ENCODE measurements at places on chromosomes 6 and 20.

GRCh38 chr6:138518054-138518453 lies 18.8 kb upstream of the NHSL1 start:
- DNase-seq, result no peak

- DNase-seq, result no peak
These were observed 55.9 kb downstream of the COL11A2 start for GRCh38 chr6:33136310-33136900.

DNA sequence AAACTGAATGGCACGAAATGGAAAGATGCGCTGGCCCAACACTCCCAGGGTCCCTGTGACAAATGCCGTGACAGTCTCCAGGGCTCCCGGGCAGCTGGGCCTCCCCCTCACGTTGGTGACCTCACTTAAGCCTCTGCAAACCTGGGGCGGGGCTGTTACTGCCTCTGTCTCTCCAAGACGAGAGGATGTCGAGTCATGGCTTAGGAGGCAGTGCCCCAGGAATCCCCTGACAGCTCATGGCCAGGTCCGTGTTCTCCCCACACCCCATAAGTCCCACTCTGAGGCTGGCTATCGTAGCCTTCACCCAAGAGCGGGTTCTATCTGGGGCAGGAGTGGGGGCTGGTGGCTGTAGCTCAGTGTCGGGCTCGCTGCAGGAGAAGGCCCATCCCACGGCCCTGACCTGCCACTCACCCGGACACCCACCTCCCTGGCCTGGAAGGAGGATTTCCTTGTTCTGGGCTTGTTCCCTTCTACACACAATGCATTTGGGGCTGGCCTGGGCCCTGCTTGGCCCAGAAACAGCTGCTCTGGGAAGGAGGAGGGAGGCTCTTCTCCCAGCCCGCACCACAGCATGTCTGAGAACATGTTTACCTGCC lies 5.6 kb upstream of the RPS21 start:
- no peak for DNase-seq

GRCh38 chr6:159681191-159681880 lies 11.7 kb downstream of the SOD2 start:
- DNase-seq, result no peak

GRCh38 chr20:58700823-58701222 lies 8.2 kb downstream of the NPEPL1 start:
- no peak for DNase-seq

DNA sequence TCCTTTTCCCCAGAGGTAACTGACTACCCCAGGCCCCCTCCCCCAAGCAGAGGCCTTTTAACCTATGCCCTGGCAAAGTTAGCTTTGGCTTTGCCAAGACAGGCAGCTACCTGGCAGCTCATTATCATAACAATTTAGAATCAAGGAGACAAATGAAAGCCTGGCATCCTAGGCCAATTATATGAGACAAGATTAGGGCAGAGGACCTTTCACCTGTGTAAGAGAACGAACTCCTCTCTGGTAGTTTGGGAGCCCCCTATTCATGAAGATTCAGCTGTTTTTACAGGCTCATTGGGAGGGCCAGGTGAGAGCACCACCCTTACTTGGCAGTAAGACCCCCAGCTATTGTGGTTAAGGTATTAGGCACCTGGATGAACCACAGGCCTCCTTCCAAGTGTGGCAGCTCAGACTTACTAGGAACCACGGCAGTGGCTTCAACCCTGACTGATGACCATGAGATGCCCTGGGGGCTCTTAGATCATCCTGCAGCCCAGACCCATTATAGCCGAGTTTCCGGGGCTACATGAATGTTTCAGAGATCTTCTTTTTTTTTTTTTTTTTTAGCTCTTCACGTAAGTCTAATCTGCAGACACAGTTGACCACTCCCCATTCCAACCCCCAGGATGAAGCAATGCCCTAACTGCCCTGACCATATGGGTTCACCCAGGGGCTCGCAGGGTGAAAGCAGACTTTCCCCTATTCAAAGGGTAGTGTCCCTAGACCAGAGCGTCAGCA lies 56.2 kb downstream of the RAB44 start:
- no peak for DNase-seq

DNA sequence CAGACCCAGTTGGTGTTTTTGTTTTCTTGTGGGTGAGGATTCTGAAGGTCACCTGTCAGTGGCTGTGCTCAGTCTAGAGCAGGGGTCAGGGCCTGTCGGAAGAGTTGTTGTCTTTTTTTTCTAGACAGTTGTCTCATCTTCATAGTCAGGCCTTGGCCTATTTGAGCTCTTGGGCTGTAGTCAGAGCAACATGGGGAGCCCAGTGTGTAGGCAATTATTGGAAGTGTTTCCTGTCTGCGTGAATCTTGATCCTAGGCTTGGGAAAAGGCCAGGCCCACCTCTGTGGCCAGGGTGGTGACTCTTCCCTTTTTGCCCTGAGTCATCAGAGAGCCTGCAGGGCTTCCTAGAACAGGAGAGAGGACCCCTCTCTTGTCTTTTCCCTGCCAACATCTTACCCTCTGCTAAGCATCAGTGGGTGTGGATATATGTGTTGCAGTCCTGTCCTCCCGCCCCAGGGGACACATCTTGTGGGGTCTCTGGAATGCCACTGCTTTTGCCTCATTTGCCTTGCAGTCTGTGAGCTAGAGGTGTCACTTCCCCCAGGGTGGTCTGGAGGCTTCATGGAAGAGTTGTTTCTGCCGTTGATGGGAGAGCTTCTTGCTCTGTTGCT lies 11.4 kb downstream of the TJAP1 start:
- no peak for DNase-seq

DNA sequence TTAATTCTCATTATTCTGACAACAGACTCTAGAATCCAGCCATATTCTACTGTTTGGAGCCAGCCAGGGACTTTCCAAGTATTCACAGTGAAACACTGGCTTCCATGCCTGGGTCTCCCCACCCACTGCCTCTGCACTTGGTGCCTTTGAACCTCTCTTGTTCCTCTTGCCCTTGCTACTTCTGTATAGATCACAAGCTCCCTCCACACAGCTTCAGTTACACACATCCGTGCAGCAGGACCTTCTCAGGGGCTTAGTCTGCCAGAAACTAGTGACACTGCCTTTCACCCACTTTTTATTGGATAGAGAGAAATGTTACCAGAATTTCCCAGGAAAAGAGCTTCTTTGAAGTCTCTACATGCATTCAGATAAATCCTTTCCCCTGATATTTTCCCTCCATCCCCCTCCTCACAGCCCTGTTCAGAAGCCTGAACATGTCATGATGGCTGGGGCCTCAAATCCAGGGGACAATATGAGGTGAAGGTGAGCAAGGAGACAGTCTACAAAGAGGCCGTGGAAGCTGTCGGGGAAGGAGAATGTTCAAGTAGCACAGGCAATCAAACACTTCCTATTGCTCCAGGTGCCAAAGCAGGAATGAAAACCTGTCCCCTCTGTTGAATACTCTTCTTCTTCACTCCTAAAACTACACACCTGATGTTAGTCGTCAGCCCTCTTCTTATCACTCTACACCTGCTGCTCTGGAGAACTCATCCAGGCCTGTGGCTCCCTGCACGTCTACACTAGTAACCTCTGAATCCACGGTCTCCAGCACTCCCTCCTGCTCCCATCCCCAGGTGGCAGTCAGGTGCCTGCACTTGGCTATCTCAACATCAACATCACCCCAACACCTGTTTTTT lies 20.2 kb upstream of the HLA-DOA start:
- DNase-seq, result no peak

DNA sequence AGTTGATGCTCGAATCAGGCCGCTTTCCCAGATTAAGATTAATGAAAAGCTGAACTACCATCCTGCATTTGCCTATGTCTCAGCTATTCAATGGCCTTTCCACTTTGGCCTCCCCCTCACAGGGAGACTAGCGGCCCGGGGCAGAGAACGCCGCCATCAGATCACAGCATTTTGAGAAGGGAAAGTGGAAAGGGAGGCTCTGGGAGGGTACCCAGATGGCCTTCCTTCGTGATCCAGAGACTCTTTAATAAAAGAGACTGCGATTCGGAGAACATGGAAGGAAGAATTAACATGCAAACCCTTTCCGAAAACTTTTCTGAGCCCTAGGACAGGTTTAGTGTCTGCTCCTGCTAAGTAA lies 533 bp downstream of the MRPS18A start:
- DNase-seq, result no peak

- DNase-seq, result no peak
These were observed 192.6 kb upstream of the SLC24A3 start for GRCh38 chr20:19019734-19020364.

DNA sequence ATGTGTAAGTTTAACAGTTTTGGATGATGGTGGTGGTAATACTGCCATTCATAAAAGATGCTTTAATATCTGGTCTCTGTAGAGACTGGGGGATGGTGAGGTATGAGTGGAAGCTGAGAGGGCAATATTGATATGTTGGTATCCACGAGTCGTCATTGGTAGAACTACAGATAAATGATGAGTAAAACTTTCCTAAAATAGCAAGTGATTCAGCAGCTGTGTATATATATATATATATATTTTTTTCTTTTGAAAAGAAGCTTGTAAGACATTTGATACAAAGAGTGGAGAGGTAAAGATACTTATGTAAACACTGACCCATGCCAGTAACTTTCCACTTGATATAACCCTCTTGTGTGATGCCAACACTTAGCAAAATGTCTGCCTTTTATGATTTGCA lies 41.7 kb upstream of the CITED2 start:
- no peak for DNase-seq

DNA sequence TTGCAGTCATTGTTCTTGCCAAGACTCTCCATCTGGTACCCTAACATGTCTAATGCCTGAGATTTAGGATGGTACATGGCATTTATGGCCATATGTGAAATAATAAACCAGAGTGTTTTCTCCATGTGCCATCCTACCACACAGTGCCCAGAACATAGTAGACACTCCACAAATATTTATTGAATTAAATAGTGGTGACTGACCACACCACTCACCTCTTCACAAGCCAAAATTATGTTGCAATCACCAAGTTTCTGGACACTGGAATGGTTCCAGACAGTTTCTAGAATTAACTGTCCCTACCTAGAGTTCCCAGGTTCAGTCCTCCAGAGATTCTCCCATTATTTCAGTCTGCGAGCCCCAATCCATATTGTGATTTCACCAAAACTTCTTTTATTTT lies 427.3 kb downstream of the KIF16B start:
- no peak for DNase-seq

DNA sequence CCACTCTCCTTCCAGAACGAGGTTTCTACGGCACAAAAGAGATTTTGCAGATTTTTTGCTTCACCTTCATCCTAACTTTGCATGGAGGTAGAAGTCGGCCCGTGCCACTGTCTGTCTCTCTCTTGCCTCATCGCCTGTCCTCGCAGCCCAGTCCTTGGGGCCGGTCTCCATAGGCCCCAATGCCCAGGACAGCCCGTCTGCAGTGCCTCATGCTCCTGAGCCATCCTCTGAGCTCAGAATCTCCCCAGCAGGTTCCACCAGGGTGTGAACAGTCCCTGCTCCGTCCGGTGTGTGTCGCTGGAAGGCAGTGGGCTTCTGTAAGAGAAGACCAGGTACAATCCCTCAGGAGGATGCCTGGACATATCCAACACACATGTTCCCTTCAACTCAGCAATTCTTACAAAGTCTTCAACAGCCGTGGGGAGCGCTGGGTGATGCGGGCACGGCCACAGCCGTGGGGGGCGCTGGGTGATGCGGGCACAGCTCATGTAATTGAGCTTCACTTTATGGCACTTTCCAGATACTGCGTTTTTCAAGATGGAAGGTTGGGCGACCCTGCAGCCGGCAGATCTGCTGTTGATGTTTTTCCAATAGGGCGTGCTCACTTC lies 231.9 kb downstream of the DLL1 start:
- no peak for DNase-seq

- DNase-seq, result no peak
These were observed 224.9 kb downstream of the IBTK start for GRCh38 chr6:82022614-82023129.

DNA sequence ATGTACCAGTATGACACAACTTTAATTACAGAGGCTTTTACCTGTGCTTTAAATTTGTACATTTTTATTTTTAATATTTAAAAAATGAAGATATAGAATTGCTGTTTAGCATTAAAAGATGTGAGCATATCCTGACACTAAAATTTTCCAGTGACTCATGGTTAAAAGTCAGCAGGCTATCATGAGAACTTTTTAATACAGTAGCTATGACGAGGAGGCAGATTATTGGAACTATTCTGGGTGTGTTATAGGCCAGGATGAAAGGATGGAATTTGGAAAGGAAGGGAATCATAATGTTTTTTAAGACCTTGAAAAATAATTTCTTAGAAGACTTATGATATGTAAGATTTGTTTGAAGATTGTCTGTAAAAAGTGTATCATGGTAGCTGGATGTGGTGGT lies 91.0 kb downstream of the GFRA4 start:
- DNase-seq, result no peak

DNA sequence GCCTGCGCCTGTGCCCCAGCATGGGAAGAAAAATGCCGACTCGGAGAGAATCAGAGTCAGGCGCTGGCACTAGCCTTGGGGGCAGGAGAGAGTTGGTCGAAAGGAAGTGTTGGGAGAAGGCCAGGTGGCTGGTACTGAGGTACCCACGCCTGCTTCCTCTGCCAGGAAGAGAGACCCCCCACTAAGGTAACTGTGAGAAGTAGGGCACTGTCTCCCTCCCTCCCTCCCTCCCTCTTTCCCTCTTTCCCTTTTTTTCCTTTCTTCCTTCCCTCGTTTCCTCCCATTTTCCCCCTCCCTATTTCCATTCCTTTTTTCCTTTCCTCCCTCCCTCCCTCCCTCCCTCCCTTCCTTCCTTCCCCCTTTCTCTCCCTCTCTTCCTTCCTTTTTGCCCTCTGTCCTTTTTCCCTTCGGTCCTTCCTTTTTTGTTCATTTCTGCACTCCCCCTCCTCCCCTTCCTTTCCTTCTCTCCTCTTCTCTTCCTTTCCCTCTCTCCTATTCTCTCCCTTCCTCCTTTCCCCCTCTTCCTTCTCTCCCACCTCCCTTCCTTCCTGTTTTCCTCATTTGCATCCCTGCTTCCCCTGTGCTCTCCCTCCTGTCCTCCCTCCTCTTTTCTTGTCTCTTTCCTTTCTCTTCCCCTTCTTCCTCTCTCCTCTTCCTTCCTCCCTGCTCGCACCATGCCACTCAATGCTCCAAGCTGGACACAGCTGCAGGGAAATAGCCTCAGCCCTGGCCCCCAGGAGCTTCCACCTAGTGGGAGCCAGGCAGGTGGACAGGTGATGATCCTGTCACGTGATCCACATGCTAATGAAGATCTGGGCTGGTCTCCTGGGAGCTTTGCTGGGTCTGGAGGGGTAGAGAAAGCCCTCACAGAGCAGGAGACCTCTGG lies 148.0 kb downstream of the DHX35 start:
- DNase-seq, result no peak

DNA sequence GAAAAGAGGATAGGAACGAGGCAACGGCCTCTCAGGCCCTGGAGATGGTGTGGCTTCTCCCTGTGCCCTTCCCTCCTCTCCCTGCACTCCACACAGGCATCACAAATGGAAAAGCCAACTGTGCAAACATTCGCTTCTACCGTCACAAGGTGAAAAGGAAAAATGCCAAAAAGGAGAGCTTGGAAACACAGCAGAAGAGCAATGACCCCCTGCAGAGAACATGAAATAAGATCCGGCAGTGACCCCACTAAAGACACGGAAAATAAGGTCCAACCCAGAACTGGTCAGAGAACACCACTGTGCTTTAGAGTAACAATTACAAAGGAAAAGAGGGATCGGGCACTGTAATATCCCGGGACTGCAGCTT lies 63.0 kb downstream of the SLC22A23 start:
- no peak for DNase-seq
